AG10803 (cell line): ENCODE measurements at places on chromosomes 5 and 9.

GRCh38 chr5:113217619-113218184 is 217.1 kb downstream of the TSSK1B start:
- DNase-seq: no peak

- no peak for DNase-seq
Observed at GRCh38 chr5:67058998-67059743, 137.4 kb downstream of the CD180 start.

GRCh38 chr5:117893211-117893610 is 1095.1 kb downstream of the DTWD2 start:
- DNase-seq: no peak

GRCh38 chr5:177548495-177548894 is 5.9 kb downstream of the FAM193B start:
- DNase-seq: no peak

DNA sequence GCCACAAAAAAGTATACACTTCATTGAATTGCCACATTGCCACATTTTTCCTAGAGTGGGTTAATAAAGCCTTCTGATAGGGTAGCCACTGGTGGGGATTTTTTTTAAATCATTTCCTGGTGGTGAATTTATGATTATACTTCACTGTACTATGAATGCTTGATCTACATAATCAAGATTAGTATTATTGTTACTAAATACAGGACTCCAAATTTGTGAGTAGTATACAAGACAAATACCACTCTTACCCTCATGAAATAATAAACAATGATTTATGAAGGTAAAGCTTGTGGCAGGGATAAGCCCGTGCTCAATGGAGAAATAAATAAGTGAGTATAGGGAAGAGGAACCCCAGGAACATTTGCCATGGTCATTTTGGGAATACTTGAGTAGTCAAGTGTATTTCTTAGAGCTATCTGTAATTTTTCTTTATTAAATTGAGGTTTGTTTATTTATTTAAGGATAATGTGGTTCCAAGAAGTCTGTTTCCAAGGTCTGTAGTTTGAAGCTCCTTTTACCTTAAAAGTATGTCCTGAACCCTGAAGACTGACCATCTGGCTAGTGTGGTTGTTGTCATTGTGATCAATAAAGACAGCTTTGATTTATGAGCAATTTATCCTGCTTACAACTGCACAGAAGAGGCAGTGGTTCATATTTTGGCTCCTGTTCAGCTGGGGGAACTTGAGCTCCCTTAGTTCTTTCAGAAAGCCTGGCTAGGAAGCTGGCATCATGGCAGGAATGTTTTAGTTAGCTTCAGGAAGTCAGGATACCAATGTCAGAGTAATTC is 118.6 kb downstream of the ZSWIM6 start:
- DNase-seq: peak; percentile 87

DNA sequence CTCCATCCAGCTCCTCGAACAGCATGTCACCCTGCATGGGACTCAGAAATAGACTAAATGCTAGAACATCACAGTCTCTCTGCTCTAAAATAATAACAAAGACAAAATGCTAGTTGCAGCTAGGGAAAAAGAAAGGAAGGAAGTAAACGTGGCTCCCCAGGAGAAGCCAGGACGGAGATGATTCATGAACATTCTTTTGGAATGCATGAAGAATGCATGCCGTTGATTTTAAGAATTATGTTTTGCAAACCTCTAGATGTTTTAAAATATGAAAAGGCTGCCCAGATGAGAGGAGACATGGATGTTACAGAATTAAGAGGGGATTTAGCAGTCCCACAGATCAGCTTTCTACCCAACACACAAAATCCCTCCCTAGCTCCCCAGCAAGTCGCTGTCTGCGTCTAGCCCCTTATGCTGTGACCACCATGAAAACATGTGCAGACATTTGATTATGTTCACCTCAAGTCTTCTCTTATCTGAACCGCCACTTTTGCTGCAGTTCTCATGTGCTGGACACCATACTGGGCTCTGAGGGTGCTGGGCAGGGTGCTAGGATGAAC is 139.4 kb upstream of the LMX1B start:
- peak; percentile 61 for DNase-seq

GRCh38 chr5:181127907-181128626 is 2.9 kb downstream of the OR2V1 start:
- DNase-seq: no peak

GRCh38 chr5:173010547-173011464 is 27.2 kb downstream of the ATP6V0E1 start:
- no peak for DNase-seq

DNA sequence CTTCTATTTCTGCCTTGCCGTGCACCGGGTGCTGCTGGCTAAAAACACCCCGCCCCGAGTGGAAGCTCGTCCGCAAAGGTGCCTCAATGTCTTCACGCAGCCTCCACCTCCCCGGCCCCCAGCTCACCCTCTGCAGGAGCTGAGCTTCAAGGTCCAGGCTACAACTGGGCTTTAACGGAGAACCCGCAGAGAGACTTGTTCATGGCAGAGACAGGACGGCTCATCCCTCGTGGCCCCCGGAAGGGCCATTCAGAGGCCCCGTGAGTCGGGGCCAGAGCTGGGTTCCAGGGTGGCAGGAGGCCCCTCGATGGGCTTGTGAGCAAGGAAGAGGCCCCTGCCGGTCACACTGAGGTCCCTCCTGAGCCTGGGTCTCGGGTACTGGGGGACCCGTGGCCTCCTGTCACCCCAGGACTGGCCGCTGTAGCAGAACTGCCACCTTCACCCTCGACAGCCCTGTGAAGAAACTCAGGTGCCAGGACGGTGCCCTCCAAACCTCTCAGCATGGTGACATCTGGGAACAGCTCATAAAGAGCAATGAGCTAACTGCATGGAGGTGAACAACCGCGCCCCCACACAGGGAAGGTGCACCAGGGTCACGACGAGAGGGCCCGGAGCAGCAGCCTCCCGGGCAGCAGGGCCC is 58.0 kb upstream of the UBAC1 start:
- DNase-seq: no peak

DNA sequence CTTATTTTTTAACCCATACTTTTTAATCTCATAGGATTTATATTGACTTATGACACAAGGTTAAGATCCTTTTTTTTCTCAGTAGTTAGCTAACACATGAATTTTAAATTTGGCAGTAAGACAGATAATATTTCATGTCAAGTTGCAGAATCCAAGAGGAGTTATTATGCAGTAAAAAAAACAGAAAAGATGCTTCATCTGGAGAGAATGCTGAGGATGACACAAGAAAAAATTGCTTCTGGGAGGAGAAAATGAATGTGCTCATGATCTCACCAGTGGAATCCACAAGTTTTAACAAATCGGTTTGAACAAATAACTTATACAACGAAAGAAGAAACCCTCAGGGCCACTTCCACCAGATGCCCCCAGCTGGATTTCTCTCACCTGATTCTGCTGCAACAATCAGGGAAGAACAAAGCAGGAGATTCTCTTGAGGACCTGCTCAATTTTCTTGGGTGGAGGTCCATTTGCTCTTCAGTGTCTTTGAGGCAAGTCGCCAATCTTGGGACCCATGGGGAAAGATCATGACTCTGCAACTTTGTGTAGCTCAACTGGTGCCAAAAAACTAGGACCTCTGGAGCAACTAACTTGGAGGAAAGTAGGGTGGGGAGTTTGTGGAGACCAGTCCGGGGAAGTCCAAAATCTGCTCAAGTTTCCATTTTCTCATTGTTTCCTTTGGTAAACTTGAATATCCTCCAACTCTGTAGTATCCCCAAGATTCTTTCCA is 50.5 kb upstream of the TNFSF15 start:
- peak; percentile 92 for DNase-seq

- DNase-seq: no peak
Observed at GRCh38 chr5:17878541-17878940, 244.3 kb downstream of the TAF11L14 start.

DNA sequence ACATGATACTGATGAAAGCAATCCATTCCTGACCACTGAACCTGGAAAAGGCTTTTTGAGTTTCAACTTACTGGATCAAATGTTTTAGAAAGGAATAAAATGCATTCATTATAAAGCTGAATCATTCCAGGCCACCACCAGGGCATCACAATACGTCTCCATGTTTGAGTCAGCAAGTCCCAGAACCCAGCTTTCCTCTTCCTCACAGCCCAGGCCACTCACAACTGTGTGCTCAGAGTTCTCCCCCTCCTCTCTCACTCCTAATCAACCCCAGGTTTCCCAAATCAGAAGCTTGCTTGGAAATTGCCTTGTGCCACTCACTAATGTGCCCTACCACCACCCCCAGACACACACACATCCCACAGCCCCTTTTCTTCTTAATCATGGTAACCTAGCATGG is 91.7 kb downstream of the GNA14 start:
- no peak for DNase-seq

GRCh38 chr5:181088289-181088688 is 42.7 kb downstream of the OR2V1 start:
- DNase-seq: no peak

GRCh38 chr5:59652449-59652848 is 241.1 kb downstream of the PDE4D start:
- DNase-seq: no peak

- DNase-seq: no peak
Observed at GRCh38 chr9:125913551-125913950, 166.4 kb downstream of the PBX3 start.

GRCh38 chr5:36593867-36594266 is 12.5 kb upstream of the SLC1A3 start:
- DNase-seq: no peak

DNA sequence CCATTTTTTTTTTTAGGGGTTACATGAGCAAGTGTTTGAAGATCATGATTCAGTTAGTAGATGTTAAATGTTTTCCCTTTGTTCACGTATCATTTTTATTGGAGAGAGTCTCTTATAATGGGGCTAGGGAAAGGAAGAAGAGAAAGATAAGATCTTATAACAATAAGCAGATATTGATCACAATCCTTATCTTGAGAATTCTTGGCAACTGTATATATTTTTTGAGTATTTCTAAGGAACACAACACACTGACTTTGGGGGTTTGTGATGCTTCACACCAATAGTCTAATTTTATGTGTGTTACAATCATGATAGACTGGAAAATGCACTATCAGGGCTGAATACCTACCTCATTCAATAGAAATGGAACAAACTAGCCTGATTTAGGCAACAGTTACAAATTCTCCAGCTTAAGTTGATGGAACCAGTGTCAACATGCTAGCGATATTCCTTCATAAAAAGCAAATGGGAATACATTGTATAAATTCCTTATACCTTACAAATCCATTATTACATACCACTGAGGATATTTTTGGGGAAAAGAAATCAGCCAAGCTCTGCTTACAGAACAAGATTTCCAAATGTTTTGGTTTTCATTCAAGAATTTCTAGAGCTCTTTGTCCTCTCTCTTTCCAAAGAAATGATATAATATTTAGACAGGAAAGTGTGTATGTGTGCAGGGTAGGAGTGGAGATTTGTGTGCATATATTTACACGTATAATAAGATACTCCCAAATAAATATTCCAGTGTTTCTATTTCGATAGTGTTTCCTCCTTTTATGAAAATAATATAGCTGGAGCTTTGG is 41.5 kb downstream of the SVEP1 start:
- DNase-seq: peak; percentile 94

- peak; percentile 22 for DNase-seq
Observed at GRCh38 chr9:109923806-109924205, 143.8 kb downstream of the PALM2AKAP2 start.

- DNase-seq: no peak
Observed at GRCh38 chr5:91305640-91306039, 77.5 kb downstream of the ARRDC3 start.

GRCh38 chr5:147712598-147712997 is 69.9 kb downstream of the JAKMIP2 start:
- DNase-seq: no peak

DNA sequence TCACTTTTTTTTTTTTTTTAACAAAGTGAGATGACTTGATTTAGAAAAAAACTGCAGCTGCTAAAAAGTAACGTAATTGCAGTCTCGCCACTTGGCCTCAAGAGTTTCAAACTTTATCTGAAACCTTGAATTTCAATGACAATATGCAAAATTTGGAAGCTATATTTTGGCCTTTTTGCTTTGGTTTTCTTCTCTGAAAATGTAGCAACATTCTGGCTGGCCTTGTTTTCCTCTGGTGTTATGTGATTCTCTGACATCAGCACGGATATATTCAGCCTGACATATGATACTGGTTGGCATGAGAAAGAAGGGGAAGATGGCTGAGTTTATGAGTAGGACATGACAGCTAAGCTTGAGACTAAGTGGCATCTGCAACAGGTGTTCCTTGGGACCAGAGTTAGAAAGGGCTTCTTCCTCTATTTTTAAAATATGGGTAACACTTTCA is 136.5 kb downstream of the MEF2C start:
- DNase-seq: no peak

DNA sequence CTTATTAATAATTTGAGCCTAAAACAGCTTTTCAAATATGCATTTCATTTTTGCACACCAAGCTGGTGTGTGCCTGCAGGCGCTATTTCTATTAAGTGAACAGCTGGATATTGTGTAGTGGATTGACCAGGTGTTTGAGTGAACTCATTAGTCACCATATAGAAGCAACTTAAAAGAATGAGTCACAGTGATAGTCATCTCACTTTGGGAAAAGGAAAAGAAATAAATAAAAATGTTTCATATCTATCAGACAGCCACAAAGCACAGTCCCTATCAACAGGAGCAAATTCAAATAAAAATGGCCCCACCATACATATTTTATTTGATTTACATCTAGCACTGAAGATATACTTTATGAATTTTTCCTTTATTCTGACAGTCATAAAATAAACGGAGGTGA is 456.5 kb upstream of the CDH9 start:
- no peak for DNase-seq

DNA sequence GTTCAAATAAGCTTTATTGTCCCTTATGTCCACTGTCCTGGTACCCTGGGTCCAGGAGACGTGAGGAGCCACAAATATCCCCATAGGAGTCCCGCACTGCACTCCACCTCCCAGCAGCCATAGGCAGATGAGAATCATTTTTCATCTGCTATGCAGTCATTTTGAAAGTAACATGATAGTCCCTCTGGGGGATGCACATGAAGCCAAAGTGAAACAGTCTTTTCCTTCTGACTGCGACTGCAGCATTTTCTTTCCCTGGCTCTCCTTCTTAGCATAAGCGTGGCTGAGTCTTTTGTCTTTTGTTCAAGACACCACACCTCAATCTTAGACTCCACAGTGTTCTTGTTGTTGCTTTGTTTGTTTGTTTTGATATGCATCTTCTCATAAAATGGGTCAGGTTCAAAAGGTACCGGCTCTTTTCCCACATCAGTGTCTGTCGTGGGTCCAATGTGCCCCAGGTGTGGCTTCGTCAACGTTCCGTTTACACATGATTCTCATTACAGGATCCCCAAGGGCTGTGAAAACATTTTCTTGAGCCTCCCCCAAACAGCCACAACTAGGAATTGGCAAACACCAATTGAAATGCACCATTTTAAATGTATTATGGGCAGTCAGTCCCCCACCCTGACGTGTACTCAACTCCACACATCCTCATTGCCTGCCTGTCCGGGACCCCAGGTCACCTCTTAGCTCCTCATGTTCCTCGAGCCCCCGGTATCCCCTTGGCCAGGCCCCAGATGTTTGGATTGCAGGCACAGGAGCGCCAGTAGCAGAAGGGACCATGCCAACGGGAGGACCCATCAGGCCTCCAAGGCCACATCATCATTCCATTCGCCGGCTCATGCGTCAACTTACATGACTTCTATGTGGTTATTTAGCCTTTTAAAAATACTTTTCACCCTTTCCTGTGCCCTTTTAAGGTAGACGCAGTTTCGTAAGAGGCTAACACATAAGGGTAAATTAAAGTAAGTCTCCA is 237.8 kb upstream of the DAPK1 start:
- DNase-seq: peak; percentile 51

GRCh38 chr9:33143241-33143661 is 23.9 kb downstream of the B4GALT1 start:
- peak; percentile 88 for DNase-seq
